ENCODE measurements at places on chromosomes 2 and 18. TPM values are rescaled to one million over a fixed set of nuclear protein-coding genes. Genes with fewer than 3 reads are reported as not detected.
A peak's percentile ranks its signal among the peaks of the same experiment; 100 is the strongest.

GRCh38 chr18:31942291-31942998, 483 bp downstream of the TRAPPC8 start:
- DNase-seq = peak; percentile 45

DNA sequence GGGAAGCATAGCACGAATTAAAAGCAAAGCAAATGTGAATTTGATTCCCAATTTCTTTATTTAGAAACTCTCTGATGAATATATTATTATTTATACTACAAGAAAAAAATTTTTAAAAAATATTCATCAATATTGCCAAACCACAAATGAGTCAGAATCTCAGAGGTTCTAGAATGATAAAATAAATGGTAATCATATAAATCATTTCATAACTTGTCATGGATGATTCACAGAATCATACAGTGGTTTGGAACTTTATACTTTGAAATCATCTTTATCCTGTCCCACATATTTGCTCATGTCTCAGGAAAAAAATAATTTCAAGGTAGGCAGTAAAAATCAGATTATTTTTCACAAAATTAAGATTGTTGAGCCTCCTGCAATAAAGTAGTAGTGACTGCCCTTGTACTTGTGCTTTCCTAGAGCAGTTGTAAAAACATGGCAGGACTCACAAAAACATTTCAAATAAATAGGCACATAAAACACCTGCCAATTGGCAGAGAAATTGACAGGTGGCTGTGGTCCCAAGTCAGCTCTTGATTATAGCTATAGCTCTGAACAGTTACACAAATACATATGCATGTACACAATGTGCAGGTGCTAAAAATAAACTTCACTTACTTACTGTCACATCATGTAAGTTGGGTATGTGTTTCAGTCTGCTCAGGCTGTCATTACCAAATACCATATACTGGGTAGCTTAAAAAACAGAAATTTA, 273.9 kb upstream of the SESTD1 start:
- no peak for DNase-seq

DNA sequence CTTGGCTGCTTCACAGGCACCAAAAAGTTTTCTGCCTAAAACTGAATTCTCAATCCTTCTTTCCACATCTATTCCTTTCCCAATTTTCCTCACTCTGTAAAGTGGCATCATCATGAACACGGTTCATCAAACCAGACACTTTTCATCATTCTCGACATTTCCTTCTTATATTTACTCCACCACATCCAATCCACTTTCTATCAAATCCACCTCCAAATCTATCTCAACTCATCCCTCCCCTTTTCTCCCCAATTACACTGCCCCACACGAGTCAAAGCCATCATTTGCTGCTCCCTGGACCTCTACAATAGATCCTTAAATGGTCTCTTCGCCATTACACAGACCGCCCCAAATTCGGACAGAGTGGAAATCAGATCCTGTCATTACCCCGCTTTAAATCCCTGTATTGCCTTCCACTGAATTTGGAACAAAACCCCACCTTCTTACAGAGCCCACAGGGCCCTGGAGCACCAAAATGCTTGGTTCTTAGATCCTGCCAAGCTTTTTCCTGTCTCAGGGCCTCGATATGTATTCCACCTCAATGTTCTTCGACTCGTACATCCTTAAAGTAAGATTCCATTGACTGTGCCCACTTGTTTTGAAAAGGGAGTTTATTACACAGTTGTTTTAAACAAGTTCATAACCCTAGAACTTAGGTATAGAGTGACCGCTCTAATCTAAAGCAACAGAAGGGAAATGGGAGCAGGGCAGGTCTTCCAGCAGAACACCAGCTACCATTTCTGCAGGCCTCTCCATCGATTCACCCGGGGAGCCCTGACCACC, 856 bp downstream of the ACAA2 start:
- peak; percentile 11 for DNase-seq

GRCh38 chr18:45399146-45399545, 216.1 kb upstream of the SLC14A2 start:
- DNase-seq = no peak

DNA sequence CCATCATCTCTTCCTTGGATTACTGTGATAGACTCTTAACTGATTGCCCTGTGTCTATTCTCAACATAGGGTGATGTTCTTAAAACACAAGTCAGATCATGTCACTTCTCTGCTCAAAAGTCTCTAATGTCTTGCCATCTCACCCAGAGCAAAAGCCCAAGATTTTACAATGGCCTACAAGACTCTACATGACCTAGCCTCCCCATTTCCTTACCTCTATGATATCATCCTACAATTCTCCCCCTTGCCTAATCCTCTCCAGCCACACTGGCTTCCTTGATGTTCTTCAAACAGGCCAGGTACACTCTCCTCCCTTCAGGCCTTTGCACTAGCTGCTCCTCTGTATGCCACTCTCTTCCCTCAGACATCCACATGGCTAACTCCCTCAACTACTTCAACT, 55.1 kb downstream of the ROCK1 start:
- DNase-seq = no peak

GRCh38 chr2:168212866-168213265, 34.5 kb downstream of the STK39 start:
- no peak for DNase-seq

DNA sequence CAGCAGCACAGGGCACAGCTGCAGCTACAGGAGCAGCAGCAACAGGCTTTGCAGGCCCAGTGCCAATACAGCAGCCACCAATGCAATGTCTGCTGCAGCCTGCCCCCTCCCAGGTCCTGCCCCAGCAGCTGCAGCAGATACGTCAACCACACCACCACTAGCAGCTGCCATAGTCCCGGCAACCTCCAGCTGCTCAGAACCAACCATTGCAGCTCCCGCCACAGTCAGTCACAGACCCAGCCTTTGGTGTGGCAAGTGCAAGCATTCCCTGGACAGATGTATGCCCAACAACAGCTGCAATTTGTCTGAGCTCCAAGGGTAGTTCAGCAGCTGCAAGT, 53.3 kb upstream of the TUBA3E start:
- no peak for DNase-seq

The MLPH gene
- polyA plus RNA-seq = 5.1 TPM

- no peak for DNase-seq
Measured at GRCh38 chr2:224479826-224480225, 77.9 kb upstream of the FAM124B start.

The FOSL2 gene
- 22.4 TPM for polyA plus RNA-seq

The HOXD1 gene
- 9.1 TPM for polyA plus RNA-seq

DNA sequence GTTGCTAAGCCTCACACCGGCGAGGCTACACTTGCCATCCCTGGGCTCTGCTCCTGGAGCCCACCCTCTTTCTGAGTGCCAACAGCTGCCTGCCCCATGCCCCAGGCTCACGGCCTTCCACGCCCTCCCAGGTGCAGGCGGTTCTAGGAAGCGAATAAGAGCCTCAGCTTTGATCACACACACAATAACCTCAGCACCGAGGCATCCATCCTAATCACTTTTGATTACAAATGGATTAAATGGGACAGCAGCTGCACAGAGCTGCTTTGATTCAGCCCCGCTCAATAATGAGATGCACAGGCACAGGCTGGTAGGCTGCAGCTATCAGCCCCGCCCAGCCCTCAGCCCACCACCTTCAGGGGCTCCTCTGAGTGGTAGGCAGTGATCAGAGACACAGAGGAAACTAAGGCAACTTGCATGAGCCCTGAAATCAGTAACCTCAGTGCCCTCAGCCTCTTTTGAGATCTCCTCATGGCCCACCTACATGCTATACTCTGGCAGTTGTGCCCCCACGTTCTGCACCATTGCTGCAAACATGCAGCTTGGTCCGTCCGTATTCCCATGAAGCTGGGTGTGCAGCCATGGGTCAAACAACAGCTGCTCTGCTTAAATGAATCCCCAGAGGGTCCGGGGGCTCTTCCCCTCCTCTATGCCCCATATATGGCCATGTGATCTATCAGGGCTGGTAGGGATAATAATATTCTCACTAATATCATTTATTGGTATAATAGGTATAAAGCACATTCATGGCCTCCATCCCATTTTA, 171.4 kb downstream of the SETBP1 start:
- no peak for DNase-seq

DNA sequence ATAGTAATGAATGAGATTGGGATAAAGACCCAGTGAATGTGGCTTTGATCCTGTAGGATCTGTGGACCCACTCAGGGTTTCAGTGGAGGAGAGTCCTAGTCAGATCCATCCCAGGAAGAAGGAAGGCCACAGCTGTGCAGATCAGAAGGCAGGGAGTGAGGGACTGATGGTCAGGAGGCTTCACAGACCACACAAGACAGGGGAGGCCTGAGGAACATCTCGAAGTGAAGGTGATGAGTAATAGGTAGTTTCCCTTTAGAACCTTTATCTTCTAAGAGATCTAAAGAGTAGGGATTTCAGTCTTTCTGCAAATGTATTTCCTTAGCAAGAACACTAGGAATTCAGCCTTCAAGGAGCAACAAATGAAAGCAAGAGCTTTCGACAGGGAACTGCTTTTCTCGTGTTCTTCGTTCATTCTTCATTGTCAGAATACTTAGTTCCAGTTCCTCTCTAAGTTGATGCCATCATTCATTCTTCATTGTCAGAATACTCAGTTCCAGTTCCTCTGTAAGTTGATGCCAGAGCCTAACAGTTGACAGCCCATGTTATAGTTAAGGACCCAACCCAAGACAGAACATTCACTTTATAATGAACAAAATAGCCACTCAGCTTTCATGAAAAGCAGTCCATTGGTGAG, 150.2 kb upstream of the EPAS1 start:
- DNase-seq = no peak

GRCh38 chr18:48165111-48165866, 234.8 kb upstream of the SMAD2 start:
- DNase-seq = no peak

- DNase-seq = no peak
Measured at GRCh38 chr2:120830096-120830830, 94.6 kb downstream of the GLI2 start.

- no peak for DNase-seq
Measured at GRCh38 chr2:157075924-157076323, 181.6 kb upstream of the GALNT5 start.

DNA sequence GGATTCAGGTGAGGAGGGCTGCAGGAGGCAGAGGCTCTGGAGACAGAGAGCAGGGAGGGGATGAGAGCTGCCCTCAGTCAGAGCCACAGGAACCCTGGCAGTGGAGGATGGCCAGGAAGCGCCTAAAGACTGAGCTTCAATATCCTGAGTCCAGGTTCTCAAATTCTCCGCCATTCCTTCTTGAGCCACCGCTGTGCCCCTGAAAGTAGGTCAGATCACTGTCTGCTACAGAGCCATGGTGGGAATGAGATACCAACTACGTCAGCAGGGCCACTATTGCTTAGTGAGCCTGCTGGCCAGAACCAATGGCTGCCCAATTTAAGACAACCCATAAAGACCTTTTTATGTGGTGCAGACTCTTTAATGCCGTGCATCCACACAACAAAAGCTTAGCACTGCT, 155.5 kb downstream of the CTIF start:
- DNase-seq = no peak

GRCh38 chr2:67165523-67165990, 231.6 kb upstream of the ETAA1 start:
- DNase-seq = no peak

GRCh38 chr2:10882568-10882967, 29.2 kb upstream of the KCNF1 start:
- DNase-seq = no peak

GRCh38 chr18:55095584-55095983, 136.3 kb upstream of the CCDC68 start:
- DNase-seq = no peak

DNA sequence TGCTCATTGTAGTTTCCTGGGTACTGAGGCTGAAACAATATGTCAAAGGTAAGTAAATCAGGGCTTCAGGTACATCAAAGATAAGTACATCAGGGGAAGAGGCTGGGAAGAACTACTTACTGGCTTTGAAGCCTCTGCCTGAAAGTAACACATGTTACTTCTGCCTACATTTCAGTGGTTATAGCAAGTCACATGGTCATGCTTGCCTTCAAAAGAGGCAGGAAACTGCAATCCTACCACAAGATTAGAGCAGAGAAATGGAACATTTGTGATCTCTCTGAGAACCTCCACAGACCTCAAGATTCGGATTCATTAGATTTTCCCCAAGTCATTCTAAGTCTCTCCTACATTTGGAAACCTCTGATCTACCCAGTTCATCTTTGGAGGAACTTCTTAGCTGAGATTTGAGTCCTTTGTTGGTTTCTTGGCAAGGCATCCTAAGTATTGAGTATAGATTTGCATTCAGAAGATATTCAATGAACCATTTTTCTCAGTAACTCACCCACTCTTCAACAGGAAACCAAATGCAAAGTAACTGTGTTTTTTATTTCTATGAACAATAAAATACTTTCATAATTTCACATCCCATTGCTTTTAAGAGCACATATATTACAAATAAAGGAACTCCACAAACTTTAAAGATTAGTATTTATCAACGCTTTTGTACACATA, 48.5 kb upstream of the CCDC195 start:
- DNase-seq = no peak

DNA sequence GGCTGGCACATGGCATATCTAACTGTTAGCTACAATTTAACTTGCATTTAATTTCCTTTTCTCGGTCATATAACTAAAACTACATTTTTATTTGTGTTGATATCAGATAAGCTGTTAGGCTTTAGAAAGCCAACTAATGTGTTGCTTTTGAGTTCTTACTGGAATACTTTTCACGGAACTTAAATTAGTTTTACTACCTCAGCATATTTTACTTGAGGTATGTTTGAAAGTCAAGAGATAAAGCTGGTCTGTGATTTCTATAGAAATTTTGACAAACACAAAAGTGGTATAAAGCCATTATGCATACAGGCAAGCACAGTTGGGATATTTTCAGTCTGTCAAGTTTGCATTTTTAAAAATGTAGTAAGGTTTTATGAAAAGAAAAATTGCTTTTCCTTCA, 162.6 kb downstream of the ZNF804A start:
- DNase-seq = no peak

The ACMSD gene
- 40.8 TPM for polyA plus RNA-seq

The CCDC74A gene
- 20.2 TPM for polyA plus RNA-seq

GRCh38 chr18:51569153-51569552, 371.7 kb upstream of the MEX3C start:
- DNase-seq = no peak

- no peak for DNase-seq
Measured at GRCh38 chr2:97844311-97844859, 131.0 kb downstream of the ZAP70 start.

DNA sequence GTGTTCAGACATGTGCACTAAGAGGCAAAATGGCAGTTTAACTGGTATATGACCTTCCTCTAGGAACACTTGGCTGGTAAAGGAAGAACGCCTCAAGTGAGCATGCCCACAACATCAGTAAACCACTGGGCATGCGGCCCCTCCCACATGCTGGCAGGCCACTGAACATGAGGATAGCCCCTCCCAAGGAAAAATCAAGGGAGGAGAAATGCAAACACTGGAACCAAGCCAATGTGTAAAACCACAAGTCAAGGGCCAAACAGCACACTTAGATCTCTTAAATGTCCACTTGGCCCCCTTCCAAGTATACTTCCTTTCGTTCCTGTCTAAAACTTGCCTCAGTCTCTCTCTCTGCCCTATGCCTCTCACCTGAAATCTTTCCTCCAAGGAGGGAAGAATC, 980.8 kb downstream of the TSN start:
- no peak for DNase-seq

Data from renal pelvis (tissue), 12 donors.